ENCODE measurements at places on chromosomes 11 and 22.

DNA sequence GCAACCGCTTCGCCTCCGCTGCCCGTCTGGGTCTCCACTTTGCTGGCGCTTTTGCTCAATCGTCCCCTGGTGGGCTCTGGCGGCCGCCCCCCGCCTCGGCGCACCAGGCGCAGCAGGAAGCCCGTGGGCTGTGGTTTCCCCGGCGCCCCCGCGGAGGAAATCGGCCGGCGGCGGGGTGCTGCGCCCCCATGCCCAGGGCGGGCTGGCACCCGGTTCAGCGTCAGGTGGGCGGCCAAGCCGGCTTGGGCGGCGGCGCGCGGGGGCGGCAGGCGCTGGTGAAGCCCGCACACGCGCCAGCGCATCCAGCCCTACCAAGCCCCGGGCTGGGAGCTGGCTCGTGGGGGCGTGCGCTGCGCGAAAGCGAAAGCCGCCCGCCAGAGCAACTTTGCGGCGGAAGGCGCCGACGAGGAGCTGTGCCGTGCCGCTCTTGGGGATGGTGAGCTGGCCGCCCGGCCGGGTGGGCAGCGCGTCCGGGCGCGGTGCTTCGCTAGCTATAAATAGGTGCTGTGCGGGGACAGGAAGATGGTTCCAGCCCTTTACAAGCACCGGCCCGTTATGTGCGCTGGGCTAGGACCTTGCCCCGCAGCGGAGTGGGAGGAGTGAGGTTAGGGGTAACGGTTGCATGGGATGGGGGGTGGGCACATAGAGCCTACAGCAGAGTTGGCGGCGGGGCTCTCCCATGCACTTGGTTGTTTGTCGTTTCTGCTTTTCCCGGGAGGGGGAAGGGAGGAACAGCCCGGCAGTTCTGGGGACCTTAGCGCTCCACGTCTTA is 25.0 kb upstream of the SUSD2 start:
- DNase-seq, result no peak

- DNase-seq, result peak; percentile 25
These were observed 18.2 kb downstream of the TEAD1 start for GRCh38 chr11:12692229-12693075.

GRCh38 chr11:104549019-104549418 is 349.2 kb downstream of the CASP12 start:
- no peak for DNase-seq

DNA sequence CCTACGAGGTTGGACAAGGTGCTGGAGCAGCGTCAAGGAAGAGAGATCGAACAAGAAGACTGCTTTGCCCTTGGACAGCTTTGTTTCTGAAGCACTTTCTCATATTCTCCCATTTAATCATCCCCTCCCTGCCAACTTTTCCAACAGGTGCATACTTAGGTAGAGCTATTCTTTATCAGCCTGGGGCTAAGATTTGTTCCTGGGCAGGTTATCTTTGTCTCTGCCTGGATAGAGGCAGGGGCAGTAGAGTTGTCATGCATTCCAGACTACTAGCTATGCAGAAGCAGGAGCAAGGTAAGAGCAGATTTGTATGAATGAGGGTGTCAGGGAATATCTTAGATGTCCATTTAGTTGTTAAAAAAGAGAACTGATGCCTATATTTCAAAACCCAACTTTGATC is 82.3 kb downstream of the PTPRJ start:
- DNase-seq, result no peak

GRCh38 chr11:94786264-94787126 is 18.3 kb downstream of the AMOTL1 start:
- DNase-seq, result peak; percentile 27

- no peak for DNase-seq
These were observed 130.8 kb downstream of the FCHSD2 start for GRCh38 chr11:73011126-73011817.

DNA sequence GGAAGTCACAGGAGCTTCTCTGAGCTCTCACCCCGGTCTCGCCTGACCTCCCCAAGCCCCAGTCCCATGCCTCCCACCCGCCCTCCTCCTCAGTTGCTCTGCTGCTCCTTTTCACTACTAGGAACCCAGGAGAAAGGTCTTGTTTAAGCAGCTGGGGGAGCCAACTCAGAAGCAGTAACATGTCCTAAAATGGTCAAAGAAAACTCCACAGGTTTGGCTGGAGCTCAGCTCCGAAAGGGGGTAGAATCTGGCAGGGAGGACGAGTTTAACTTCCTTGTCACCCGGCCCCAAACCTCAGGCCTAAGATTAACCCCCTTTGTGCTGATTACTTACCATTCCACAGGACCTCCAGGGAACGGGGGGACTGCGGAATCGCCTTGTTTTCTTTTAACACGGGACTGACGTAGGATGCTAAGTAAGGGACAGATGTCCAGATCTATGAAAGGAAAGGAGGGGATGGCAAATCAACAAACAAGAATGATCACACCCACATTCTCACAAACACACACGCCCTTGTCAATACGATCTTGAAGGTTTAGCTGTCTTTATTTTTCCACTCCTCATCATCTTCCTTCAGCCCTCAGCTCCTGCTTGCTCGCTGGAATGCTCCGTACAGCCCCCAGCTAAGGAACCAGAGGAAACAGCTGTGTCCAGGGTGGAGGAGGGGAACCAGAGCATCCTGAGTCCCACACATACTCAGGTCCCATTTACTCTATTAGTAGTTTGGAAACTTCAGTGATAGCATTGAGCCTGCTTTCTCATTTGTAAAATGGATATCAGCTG is 13.5 kb downstream of the PCSK7 start:
- DNase-seq, result no peak

DNA sequence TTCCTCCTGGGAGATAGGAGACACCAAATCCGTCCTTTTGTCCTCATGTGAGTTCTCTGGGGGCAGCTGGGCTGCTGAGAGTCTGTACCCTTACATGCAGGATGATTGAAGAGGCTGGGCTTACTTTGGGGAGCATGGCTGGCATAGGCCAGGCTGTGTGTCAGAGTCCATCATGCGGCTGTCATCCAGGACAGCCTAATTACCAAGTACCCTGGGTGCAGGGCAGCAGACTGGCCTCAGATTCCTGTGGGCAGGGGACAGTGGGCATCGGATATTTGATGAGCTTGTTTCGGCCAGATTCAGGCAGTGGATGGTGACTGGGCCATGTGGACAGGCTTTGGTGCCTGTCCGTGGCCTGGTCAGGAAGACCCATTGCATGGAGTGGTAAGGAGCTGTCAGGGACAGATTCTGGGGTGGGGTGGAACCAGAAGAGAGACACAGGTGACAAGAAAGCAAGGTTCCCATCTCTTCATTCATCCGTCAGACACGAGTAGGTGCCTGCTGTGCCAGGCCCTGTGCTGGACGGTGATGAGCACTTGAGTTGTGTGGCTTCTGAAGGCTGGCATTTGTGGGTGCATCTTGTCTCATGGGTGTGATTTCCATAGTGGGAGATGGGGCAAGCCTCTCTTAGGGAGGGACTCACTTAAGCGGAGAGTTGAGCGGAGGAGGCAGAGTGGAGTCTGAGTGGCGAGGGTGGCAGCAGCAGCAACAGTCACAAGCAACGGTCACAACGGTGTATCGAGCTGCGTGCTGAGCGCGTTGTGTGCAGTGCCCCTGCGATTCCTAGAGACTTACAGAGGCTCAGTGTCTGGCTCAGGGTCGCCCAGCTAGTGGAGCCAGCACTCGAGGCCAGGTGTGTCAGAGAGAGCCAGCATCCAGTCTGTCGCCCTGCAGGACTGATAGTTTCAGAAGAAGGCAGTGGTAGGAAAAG is 48.7 kb downstream of the TBC1D22A start:
- DNase-seq, result no peak

DNA sequence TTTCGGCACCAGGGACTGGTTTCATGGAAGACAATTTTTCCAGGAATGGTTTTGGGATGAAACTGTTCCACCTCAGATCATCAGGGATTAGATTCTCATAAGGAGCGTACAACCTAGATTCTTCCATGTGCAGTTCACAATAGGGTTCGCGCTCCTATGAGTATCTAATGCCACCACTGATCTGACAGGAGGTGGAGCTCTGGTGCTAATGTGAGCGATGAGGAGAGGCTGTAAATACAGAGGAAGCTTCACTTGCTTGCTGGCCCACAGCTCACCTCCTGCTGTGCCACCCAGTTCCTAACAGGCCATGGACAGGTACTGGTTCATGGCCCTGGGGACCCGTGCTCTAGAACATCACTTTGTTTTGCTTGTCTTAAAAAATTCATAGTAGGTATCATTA is 41.8 kb upstream of the AMPD3 start:
- peak; percentile 9 for DNase-seq

- DNase-seq, result no peak
These were observed 14.2 kb upstream of the APOA1 start for GRCh38 chr11:116851626-116852025.

- DNase-seq, result no peak
These were observed 23.5 kb downstream of the RNF214 start for GRCh38 chr11:117255966-117256365.

- DNase-seq, result no peak
These were observed 24.6 kb downstream of the LMO1 start for GRCh38 chr11:8239040-8239439.

GRCh38 chr11:3660960-3661359 is 10.2 kb downstream of the CHRNA10 start:
- DNase-seq, result no peak

DNA sequence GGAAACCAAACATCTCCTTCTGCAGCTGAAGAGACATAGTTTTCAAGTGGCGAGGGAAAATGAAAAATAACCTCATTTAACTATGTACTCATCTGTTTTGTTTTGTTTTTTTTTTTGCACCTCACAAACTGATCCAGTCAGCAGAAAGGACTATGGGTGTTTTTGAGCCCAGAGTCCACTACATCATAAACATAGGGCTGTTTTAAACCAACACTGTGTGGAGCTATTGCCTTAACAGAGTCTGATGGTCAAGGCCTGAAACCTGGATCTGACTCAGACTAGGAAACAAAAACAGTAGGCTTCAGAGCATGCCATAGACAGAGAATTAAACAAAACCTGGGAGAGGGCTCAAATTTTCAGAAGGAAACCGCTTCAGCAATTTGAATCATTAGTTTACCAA is 99.3 kb upstream of the FSHB start:
- DNase-seq, result no peak

DNA sequence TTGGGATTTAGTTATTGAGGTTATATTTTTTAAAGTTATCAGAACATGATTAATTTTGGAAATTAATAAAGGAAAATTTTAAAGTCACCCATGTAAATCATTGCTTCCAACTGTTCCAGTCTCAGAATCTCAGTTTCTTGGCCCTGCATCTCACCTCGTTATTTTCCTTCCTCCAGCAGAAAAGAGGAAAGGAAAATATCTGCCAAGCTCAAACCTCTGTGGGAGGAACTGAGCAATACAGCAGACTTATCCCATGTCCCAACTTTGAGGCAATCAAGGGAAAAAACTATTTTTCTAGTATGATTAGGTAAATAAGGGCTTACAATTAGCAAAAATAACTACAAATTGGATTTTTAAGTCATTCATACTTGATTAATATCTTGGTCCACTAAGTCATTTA is 30.1 kb downstream of the ELMOD1 start:
- no peak for DNase-seq

DNA sequence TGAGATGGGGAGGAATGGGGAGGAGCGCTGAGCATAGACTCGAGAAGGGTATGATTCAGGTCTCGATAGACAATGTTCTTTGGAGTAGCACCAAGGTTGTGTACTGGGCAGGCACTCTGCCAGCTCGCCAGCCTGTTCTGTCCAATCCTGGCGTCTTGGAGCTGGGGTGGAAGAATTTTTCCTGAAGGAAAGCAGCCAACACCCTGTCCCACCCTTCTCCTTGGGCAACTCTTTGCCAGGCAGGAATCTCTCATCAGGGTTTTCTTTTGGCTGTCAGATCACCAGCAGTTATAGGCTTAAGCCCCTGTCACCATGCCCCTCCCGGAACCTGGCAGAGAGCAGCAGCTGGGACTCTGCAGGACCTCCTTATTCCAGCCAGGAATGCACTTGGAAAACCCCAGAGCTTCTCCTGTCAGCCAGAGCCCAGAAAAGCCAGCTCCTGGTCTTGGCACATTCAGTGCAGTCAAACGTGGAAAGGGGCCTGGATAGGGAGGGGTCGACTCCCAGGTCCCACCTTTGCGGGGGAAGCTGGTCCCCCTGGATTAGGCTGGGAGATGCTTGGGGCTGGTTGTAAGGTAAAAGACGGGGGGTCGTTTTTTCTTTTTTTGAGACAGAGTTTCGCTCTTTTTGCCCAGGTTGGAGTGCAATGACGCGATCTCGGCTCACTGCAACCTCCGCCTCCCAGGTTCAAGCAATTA is 14.4 kb upstream of the SPTBN2 start:
- DNase-seq, result no peak

DNA sequence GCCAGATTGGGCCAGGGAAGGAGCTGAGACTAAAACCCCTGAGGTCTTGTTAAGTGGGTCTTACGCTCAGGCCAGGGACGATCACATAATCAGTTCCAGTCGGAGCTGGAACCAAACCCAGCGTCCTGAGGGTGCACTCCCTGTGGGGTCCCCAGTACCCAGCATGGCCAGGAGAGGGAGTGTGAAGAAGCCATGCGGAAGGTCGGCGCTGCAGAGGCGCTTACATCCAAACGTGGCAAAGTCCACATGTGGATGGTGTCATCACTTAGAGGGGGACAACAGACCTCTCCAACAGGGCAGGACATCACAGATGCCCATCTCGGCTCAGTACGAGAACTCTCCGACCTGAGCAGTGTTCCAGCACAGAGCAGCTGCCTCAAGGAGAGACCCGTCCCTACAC is 8.3 kb downstream of the ATP5MGL start:
- no peak for DNase-seq

- DNase-seq, result no peak
These were observed 36.0 kb downstream of the FAM83F start for GRCh38 chr22:40030758-40031095.

DNA sequence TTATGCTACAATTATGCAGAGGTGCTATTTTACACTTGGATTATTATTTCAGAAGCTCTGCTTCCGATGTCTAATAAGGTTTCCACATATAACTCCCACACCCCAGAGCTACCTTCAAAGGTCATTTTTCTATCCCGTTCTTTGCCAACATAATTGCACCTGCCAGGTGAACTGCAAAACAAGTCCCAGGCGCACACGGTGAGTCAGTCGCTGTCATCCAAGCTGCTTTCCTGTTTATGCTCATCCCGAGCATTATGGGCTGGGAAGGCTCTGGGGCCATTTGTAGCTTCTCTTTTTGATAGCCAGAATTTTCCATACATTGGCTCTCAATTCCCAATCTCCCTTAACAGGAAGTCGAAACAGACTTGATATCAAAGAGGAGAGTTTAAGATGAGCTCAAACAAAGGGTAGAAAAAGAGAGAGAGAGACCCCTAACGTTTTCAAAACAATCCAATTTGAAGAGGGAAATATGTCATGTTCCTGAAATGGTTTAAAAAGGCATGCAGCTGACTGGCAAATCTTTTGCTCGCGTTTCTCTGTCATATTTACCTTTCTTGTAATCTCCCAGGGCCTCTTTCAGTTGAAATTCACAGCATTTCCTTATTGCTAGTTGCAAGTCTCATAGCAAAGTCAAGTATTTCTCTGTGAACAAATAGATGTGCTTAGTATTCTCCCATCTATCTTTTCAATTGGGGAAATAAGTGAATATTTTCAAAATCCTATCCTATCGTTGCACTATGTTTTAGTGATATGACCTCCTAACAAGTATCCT is 815.9 kb downstream of the KCNA4 start:
- DNase-seq, result peak; percentile 45

- DNase-seq, result no peak
These were observed 31.9 kb downstream of the COMMD9 start for GRCh38 chr11:36257351-36257750.

All from NCI-H2081 (cell line).